ENCODE measurements at places on chromosomes 4 and X. TPM values are rescaled to one million over a fixed set of nuclear protein-coding genes. Genes with fewer than 3 reads are reported as not detected.

GRCh38 chr4:141058591-141059512 is 74.4 kb downstream of the RNF150 start:
- H3K4me1 ChIP-seq: no peaks in the 10 kb centered on the region
- DNase-seq: no peak
- H3K27ac ChIP-seq: no peak overlapping the region
- H3K36me3 ChIP-seq: no peaks in the 10 kb centered on the region

GRCh38 chr4:112956484-112956896 is 93.0 kb upstream of the ANK2 start:
- H3K27me3 ChIP-seq: no peaks in the 10 kb centered on the region
- DNase-seq: no peak
- no peaks in the 10 kb centered on the region for H3K4me1 ChIP-seq

Gene SLC34A2
- not detected for total RNA-seq

DNA sequence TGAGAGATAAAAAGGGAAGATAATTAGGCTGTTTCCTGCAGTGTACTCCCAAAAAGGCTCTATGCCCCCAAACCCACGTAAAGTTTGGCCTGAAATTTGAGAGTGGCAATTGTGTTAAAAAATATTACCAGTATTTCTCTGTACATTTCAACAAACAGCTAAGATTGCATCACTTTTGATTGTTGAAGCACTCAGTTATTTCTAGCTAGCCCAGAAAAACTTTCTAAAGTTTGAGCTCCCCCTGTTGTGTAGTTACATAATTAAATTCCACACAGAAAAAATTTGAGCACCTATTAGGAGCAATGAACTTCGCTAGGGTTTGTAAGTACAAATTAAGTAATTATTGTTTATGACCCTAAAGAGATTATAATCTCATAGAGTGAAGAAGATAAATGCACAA is 109.4 kb downstream of the DLG3 start:
- no peak for DNase-seq
- H3K4me1 ChIP-seq: no peaks in the 10 kb centered on the region
- H3K4me3 ChIP-seq: no peak overlapping the region
- H3K27me3 ChIP-seq: no peaks in the 10 kb centered on the region

DNA sequence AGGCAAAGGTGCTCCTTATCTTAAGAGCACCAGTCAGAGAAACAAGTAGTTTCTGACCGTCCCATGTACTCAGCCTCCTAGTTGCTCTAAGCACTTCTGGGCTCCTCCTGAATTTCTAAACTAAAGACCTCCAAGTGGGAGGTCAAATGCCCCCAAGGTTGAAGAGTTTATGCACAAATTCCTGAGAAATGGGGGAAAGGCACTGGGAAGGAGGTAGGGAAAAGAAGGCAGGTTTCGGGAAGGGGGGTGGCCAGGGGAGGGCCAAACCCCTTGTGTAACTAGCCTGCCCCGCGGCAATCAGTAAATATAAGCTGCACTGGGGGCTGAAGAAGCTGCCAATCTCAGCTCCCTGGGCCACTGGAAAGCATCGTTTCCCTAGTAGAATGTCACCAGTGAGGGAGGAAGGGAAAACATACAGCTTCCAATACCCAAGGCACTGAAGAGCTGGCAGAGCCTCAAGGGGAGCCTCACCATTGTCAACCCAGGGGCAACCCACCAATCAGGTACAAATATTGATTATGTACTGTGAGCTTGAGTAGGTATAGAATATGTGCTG is 3.4 kb downstream of the FOXO4 start:
- no peaks in the 10 kb centered on the region for H3K4me1 ChIP-seq
- no peaks in the 10 kb centered on the region for H3K27me3 ChIP-seq
- no peak for DNase-seq
- H3K27ac ChIP-seq: no peak overlapping the region
- H3K4me3 ChIP-seq: no peak overlapping the region

Gene PDE5A
- total RNA-seq: 343 TPM

Gene SPP1
- total RNA-seq: 199 TPM

DNA sequence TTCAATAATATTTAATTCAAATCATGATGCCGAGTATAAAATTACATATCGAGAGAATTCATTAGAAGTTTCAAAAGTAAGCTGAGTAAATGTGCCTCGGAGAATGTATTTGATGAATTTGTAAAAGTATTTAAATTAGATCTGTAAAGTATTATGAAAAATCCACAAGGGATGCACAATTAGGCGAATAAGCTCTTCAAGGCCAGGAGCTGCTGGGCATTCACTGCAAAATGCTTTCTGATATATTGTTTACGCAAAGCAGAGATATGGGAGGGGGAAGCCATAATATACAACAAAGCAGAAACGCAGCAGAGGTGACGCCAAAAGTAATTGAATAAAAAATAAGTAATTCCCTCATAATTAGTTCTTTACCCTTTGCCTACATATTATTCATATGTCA is 1121.5 kb upstream of the TENM3 start:
- H3K4me3 ChIP-seq: no peak overlapping the region
- H3K27me3 ChIP-seq: no peaks in the 10 kb centered on the region
- H3K27ac ChIP-seq: no peak overlapping the region

DNA sequence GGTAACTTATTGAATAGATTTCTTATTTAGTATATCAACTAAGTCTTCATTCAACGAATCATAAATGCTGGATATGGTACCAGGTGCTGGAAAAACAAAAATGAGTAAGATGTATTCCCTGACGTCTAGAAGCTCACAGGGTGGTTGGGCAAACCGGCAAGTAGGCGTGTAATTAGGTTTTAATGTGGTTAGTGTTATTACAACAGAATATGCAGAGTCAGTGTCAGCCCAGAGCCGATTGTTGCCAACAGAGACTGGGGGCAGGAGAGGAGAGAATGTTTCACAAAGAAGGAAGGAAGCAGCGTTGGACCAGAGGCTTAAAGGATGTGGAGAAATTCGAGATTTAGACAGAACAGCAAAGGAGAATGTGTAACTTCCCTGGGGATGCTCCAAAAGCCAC is 111.7 kb downstream of the TENM3 start:
- H3K4me1 ChIP-seq: no peaks in the 10 kb centered on the region
- no peaks in the 10 kb centered on the region for H3K27me3 ChIP-seq
- H3K4me3 ChIP-seq: no peak overlapping the region
- no peak for DNase-seq
- H3K27ac ChIP-seq: no peak overlapping the region

GRCh38 chr4:66429276-66429675 is 759.0 kb upstream of the EPHA5 start:
- no peaks in the 10 kb centered on the region for H3K27me3 ChIP-seq
- no peak overlapping the region for H3K27ac ChIP-seq
- no peaks in the 10 kb centered on the region for H3K36me3 ChIP-seq
- no peak for DNase-seq

GRCh38 chrX:135340831-135341230 is 31.6 kb downstream of the ETDC start:
- peaks cover 3% of the 10 kb centered on the region for H3K4me1 ChIP-seq
- peak overlapping the region; percentile 59 for H3K4me3 ChIP-seq
- DNase-seq: no peak
- no peaks in the 10 kb centered on the region for H3K36me3 ChIP-seq

Gene IBSP
- total RNA-seq: not detected

GRCh38 chr4:125484912-125485311 is 170.2 kb downstream of the FAT4 start:
- no peak overlapping the region for H3K27ac ChIP-seq
- no peaks in the 10 kb centered on the region for H3K36me3 ChIP-seq
- H3K4me3 ChIP-seq: no peak overlapping the region
- DNase-seq: no peak
- H3K27me3 ChIP-seq: no peaks in the 10 kb centered on the region
- H3K4me1 ChIP-seq: no peaks in the 10 kb centered on the region

Gene MAGEA3
- total RNA-seq: not detected

Gene RNF175
- total RNA-seq: 1.0 TPM

Gene AWAT2
- not detected for total RNA-seq

DNA sequence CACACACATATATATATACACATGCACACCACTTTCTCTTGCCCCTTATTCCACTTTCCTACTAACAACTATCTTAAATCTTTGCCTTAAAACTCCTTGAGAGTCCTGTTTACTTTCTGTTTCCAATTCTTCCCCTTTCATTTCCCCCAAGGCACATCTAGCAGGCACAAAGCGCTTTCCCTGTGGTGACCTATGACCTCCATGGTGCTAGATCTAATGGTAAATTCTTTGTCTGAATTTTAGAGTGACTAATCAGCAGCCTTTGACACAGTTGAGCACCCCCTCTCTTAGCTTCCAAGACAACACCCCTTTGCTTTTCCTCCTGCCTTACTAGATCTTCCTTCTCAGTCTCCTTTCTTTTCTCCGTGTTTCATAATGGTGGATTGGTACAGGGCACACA is 236.4 kb upstream of the TTC29 start:
- no peak overlapping the region for H3K27ac ChIP-seq
- no peak overlapping the region for H3K4me3 ChIP-seq

- no peak for DNase-seq
- H3K36me3 ChIP-seq: no peaks in the 10 kb centered on the region
- no peaks in the 10 kb centered on the region for H3K27me3 ChIP-seq
- no peak overlapping the region for H3K4me3 ChIP-seq
- H3K4me1 ChIP-seq: no peaks in the 10 kb centered on the region
Measured at GRCh38 chr4:18676526-18676915, 655.0 kb upstream of the LCORL start.

Gene BCLAF3
- total RNA-seq: 22.0 TPM

- DNase-seq: no peak
- no peak overlapping the region for H3K4me3 ChIP-seq
- no peaks in the 10 kb centered on the region for H3K36me3 ChIP-seq
- no peaks in the 10 kb centered on the region for H3K4me1 ChIP-seq
- H3K27me3 ChIP-seq: no peaks in the 10 kb centered on the region
- H3K27ac ChIP-seq: no peak overlapping the region
Measured at GRCh38 chr4:138200236-138200590, 41.9 kb downstream of the SLC7A11 start.

GRCh38 chr4:58590722-58591121 is 1480.5 kb upstream of the IGFBP7 start:
- no peak overlapping the region for H3K4me3 ChIP-seq
- H3K27me3 ChIP-seq: no peaks in the 10 kb centered on the region
- no peaks in the 10 kb centered on the region for H3K36me3 ChIP-seq
- H3K4me1 ChIP-seq: no peaks in the 10 kb centered on the region

Gene DTHD1
- 1.0 TPM for total RNA-seq

GRCh38 chr4:180437601-180438000 is 1805.6 kb upstream of the TENM3 start:
- H3K27me3 ChIP-seq: no peaks in the 10 kb centered on the region
- H3K27ac ChIP-seq: no peak overlapping the region
- no peaks in the 10 kb centered on the region for H3K4me1 ChIP-seq
- no peaks in the 10 kb centered on the region for H3K36me3 ChIP-seq
- H3K4me3 ChIP-seq: no peak overlapping the region
- DNase-seq: no peak

DNA sequence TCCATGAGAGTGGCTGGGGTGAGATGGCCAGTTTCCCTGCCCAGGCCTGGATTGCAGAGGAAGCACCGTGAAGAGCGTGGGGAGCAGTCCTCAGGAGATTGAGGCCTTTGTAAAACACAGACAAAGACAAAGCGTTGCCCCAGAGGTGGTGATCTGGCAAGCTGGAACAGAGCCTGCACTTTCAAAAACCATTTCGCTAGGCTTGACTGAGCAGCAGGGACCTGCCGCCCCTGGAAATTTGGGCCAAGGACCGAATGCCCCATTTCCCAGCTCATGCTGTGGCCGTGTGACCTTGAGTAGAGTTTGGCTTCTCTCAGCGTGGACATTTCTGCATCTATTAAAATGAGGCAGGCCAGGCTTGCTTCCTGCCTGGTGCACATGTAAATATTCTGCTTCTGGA is 381.4 kb downstream of the BCOR start:
- no peaks in the 10 kb centered on the region for H3K4me1 ChIP-seq
- no peak overlapping the region for H3K4me3 ChIP-seq
- H3K27ac ChIP-seq: no peak overlapping the region
- no peaks in the 10 kb centered on the region for H3K36me3 ChIP-seq
- DNase-seq: no peak
- no peaks in the 10 kb centered on the region for H3K27me3 ChIP-seq

GRCh38 chrX:133415276-133416105 is at the start of gene GPC4:
Gene GPC4 (minus strand): TSS chrX:133415489. CDS start chrX:133414965, 524 bp downstream.
- H3K4me3 ChIP-seq: peak within 1 kb of the TSS; percentile 42
- no peaks in the 10 kb centered on the region for H3K36me3 ChIP-seq
- no peaks in the 10 kb centered on the region for H3K27me3 ChIP-seq
- no peaks in the 10 kb centered on the region for H3K4me1 ChIP-seq
- peak; percentile 73 for DNase-seq
- no peak within 1 kb of the TSS for H3K27ac ChIP-seq

Gene UGT2B10
- not detected for total RNA-seq

DNA sequence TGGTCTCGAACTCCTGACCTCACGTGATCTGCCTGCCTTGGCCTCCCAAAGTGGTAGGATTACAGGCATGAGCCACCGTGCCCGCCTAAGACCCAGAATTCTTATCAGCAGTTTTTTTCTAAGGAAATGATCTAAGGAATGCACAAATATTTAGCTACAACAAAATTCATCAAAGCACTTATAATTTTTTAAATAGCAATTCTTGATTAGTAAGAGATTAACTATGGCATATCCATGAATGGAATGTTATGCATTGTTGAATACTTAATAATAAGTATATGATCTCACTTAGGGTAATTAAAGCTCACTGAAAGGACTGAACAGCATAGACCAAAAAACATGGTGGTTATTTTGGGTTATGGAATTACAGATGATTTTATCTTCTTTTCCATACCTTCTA is 18.4 kb downstream of the CENPU start:
- no peaks in the 10 kb centered on the region for H3K36me3 ChIP-seq
- H3K4me3 ChIP-seq: no peak overlapping the region
- peaks cover 2% of the 10 kb centered on the region for H3K4me1 ChIP-seq

Gene ARR3
- total RNA-seq: not detected

Gene DDIT4L
- total RNA-seq: 6.1 TPM

DNA sequence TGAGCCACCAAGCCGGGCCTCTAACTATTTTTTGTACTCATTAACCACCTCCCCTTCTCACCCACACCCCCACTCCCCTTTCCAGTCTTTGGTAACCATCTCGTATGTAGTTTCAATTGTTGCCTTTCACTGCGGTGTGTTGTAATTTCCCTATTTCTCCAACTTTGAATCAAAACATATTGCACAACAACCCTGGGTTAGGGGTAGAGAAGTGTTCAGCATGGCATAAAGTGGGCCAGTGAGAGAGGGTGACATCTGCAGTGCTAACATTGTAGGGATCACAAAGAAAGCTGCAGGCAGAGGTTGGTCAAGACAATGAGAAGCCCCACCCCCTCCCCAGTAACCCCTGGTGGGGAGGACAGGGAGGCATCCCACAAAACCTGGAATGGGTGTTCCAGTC is 92.7 kb downstream of the SPATA18 start:
- H3K36me3 ChIP-seq: no peaks in the 10 kb centered on the region
- no peak for DNase-seq
- H3K27ac ChIP-seq: no peak overlapping the region

- H3K27ac ChIP-seq: no peak overlapping the region
- no peaks in the 10 kb centered on the region for H3K4me1 ChIP-seq
- no peaks in the 10 kb centered on the region for H3K27me3 ChIP-seq
- no peak overlapping the region for H3K4me3 ChIP-seq
Measured at GRCh38 chrX:106201502-106202178, 33.5 kb downstream of the PWWP3B start.

Gene ALAS2
- 10.4 TPM for total RNA-seq

GRCh38 chrX:126137899-126138298 is 28.2 kb downstream of the DCAF12L2 start:
- no peaks in the 10 kb centered on the region for H3K4me1 ChIP-seq
- no peak overlapping the region for H3K27ac ChIP-seq
- H3K36me3 ChIP-seq: no peaks in the 10 kb centered on the region
- no peak for DNase-seq

All from aorta (tissue), 5 donors.